Activated T-cell treated with anti-CD3 and anti-CD28 coated beads, Interleukin-2, amount 50 U/mL, for 48 hours (primary cell): ENCODE measurements at places on chromosomes 11 and 22.
A peak's percentile ranks its signal among the peaks of the same experiment; 100 is the strongest.

DNA sequence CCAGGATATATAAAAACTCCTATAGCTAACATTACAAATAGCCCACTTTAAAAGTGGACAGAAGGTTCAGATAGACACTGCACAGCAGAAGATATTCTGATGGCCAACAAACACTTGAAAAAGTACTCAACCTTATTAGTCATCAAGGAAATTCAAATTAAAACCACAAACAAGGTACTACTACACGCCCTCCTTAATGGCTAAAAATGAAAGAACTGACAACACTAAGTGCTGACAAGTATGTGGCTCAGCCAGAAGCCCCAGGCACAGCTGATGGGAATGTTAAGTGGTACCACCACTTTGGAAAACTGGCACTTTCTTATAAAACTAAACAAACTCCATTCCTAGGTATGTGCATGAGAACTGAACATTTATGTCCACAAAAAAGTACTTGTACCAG lies 320.1 kb downstream of the TBC1D22A start:
- no peak for DNase-seq

GRCh38 chr22:50731811-50732624 lies 6.0 kb upstream of the ACR start:
- peak; percentile 65 for DNase-seq

- no peak for DNase-seq
Measured at GRCh38 chr22:20576445-20576816, 69.0 kb downstream of the MED15 start.

DNA sequence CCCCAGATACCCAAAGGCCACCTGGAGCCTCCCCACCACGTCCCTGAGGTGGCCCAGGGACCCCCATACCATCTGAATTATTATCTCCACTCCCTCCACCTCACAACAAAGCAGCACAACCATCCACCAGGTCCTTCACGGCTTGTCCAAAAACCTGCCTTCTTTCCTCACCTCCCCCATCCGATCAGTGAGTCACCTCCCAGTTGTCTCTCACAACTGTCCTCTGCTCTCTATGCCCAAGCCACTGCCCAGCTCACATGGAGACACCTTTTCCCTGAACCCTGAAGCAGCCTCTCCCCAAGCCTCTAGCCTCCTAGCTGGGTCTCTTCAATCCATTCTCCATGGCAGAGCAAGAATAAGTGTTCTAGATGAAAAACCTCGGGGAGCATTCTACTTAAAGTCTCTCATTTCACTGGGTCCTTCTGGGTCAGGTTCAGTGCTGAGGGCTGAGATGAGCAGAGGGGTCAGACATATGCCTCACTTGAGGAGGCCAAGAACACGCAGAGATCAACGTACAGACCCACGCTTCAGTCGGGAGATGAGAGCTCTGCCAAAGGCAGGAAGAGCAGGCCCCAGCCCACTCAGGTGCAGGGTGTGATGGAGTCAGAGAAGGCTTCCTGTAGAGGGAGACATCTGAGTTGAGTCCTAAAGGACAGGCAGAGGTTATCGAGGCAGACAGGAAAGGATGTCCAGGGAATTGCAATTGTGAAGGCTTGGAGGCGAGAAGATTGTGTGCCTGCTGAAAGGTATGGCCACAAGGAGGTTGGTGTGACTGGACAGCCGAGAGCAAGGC lies 74.7 kb downstream of the PDE2A start:
- no peak for DNase-seq

DNA sequence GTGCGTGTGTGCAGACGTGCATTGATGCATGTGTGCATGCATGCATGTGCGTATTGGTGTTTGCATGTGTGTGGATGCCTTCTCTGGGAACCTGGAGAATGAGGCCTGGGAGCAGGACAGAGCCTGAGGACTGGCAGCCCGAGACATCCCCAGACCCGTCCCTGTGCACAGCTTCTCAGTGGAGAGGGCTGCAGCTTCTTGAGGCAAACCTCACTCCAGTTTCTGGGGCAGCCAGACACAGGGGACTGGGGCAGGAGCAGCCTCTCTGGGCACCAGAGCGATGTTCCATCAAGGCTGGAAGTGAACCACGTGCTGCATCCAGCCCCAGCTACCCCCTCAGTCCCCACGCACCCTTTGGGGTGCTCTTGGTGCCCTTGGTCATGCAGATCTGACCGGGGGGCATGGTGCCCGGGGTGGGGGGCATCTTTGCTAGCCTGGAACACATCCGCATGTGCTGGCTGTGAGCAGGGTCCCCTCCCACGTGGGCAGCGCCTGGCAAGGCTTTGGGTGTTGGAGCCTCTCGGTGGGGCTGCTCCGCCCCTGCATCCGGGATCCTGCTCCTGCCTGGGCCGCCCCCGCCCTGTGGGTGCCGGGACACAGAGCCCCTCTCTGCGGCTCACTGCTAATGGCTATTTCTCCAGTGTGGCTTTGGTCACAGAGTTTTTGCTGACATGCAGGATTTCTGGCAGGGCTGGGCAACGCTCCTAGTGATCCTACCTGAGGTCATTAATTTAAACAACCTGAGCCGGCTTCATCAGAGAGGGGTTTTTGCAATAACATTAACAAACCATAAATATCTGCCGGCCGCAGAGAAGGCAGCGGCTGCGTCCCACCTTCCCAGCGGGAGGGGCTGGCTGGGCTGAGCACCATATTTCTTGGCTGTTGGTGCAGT lies 434.7 kb downstream of the TBC1D22A start:
- DNase-seq, result peak; percentile 12

GRCh38 chr11:46295312-46296058 lies 18.0 kb downstream of the CREB3L1 start:
- DNase-seq, result peak; percentile 76

DNA sequence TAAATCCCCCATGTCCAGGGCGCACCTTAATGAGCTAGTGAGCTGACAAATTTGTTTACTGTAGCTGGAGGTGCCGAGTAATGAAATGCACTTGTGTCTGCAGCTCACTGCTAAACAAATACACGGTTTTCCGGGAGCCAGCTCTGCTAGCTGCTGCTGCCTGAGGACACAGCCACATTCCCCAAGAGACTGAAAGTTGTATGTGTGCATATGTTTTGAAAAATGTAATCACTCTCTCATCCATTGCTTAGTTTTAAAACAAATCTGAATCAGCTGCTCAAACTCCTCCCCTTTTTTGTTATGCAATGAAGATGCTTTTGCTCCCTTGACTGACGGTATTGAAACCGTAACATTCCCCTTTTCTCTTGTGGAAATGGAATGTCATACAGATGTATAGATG lies 62.4 kb upstream of the NNMT start:
- no peak for DNase-seq

DNA sequence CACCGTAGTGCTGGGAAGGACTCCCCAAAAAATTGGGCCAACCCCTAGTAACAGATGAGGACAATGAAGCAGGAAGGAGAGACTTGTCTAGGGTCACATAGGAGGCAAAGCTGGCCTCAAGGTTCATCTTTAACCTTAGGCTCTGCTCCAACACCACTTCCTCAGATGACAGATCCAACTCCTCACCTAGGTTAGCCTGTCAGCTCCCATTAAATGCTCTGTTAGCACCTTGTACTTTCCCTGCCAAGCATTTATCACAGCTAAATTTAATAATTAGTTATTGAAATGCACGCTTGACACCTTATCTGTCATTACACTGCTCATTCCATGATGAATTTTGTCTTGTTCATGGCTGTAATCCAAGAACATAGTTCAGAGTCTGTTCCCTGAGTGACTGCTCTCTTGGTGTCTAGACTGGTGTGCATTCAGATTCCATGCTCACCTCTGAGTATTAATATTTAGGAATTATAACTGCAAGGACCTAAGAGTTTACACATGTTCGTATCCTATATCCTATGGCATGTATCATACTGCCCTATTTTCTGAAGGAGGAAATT lies 18.6 kb downstream of the MAP6 start:
- no peak for DNase-seq

- DNase-seq, result no peak
Measured at GRCh38 chr11:111960916-111961315, 23.8 kb downstream of the DIXDC1 start.

DNA sequence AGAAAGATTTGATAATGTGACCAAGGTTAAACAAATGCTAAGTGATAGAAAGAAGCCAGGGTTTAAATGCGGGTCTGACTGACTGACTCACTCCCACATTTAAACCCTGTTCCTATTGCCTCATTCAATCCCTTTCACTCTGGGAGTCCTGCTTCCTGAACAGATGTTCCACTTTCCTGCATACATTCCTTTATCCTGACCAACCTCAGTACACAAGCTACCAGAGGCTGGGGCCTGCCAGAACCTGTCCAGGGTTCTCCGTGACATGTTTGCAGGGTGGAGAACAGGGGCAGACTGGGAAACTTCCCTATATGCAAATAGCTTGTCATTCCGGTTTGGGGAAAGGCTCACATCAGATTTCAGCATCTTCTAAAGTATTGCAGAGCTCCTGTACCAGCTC lies 3.0 kb upstream of the ANKK1 start:
- no peak for DNase-seq

GRCh38 chr22:26367402-26368245 lies 61.4 kb upstream of the ASPHD2 start:
- peak; percentile 75 for DNase-seq

DNA sequence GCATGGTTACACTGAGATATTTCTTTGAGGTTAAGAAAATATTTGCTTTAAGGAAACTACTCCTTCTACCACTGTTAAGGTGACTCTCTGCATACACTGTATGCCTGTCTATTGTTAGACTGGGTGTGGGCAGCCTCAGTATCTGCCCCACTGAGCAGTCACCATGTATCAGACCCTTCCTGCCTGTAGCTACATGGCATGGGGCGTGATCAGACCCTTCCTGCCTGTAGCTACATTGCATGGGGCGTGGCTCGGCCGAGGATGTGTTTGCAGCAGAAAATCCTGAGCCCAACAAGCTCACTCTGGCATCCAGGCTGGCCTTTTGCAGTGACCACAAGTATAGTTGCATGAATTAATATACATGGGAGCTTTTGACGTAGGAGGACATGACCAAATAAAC lies 669.4 kb downstream of the OPCML start:
- DNase-seq, result no peak

- DNase-seq, result no peak
Measured at GRCh38 chr11:45641961-45642360, 23.5 kb downstream of the CHST1 start.

GRCh38 chr11:100810146-100810545 lies 123.1 kb downstream of the ARHGAP42 start:
- DNase-seq, result no peak
